ENCODE measurements at places on chromosomes 1 and 21.

GRCh38 chr1:239008568-239008967 is 377.8 kb upstream of the CHRM3 start:
- no peak for DNase-seq

DNA sequence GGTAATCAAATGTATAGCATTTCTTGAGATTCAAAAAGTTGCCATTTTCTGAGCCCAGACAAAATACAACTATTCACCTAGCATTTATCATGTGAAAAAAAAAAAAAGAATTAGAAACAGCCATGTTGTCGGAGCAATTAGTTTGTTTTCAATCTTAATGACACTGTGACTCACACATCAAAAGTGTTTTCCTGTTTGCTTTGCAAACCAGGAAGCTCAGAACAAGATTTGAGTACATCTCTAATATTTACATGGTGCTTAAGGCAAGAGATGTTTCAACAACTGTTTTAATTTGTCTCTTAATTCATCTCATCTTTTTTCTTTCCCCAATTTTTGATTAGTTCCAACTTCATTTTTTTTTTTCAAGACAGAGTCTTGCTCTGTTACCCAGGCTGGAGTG is 62.5 kb upstream of the CAPZB start:
- DNase-seq: no peak

GRCh38 chr1:93810316-93810715 is 68.7 kb downstream of the DNTTIP2 start:
- DNase-seq: no peak

GRCh38 chr1:53918343-53918742 is 24.4 kb downstream of the DIO1 start:
- DNase-seq: no peak

DNA sequence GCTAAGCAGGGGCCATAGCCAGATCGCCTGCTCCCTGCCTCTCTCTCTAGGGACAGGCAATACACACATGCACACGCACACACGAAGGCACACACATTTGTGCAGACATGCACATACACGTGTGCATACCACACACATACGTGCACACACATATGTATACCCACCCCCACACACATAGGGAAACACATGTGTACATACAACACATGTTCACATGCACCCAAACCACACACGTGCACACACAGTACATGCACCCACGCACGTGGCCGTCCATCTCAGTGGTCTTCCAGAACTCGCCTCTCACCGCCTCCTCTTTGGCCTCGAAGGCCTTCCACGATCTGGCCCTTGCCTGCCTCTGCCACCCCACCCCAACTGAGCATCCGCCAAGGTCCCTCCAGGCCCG is 25.3 kb upstream of the PEX10 start:
- no peak for DNase-seq

DNA sequence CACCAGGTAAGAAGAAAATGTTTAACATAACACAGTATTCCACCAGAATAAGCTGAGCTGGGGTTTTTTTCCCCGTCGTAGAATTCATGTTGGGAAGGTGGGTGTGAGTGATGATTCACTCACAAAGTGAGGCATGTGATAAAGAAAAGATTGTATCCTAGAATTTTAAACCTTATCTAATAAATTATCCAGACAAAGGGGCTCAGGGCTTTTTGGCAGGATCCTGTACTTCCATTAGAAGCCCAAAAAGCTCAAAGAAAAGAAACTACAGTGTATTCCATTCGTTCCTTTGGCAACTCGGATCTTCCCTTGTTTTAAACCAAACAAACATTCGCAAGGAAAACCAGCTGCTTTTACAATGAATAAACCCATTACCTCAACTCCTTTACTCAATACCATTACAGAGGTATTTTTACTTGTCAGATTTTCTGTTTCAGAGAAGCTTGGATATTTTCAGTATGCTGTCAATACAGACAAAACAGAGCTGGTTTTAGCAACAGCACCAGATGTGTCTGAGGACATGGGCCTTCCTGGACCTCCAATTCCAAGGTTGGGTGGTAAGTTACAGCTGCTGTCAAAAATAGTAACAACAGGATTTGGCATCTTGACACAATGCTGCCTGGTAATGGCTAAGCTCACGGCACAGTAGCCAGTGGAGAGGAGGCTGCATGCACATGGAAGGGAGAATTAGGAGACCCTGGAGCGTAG is 159.9 kb upstream of the RUNX1 start:
- no peak for DNase-seq
